8988T (cell line): ENCODE measurements at places on chromosomes 7 and 10.

DNA sequence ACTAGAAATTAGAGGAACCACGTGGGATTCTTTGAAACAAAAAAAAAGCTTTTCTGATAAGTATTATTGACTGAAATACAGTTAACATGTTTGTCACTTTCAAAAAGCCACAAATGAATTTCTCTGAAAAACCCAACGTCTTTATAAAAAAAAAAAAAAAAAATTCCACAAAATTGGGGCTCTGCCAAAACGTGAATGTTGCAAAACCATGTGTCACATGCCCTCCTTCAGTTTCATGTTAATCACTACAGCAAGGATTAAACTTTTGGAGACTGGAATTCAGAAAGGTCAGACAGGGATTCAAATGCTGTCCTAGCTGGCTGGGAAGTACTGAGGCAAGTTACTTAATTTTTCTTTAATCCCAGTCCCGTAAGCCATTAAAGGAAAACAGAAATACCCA, 278.0 kb upstream of the KLF14 start:
- DNase-seq, result no peak

- DNase-seq, result no peak
Observed at GRCh38 chr7:131008840-131009711, 275.1 kb upstream of the KLF14 start.

GRCh38 chr7:104914421-104914820, 99.6 kb upstream of the KMT2E start:
- DNase-seq, result no peak

- peak; percentile 21 for DNase-seq
Observed at GRCh38 chr10:88152728-88153133, 289.3 kb downstream of the PTEN start.

DNA sequence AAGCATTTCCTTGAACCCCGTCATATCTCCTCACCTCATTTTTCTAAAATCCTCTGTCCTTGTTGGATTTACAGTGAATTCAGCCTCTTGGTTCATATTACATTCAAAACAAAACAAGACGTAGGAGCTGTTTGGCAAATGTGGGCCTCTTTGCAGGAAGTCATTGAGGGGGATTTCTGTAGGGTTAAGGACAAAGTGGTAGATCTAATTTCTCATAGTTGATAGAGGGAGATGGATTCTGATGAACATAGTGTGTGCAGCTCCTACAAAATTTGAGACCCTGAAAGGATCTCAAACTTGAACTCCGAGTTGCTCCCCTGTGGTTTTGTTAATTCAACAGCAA, 682 bp downstream of the TBXAS1 start:
- DNase-seq, result no peak

DNA sequence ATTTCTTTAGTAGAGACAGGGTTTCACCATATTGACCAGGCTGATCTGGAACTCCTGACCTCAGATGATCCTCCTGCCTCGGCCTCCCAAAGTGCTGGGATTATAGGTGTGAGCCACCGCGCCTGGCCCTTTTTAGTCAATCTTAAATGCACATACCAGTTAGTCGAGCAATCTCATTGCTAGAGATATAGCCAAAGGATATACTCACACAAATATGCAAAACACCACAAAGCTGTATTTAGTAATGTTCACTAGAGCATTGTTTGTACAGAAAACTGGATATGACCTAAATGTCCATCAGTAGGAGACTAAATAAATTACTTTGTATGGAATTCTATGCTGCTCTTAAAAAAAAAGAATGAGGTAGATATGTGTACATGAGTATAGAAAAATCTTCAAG, 24.5 kb upstream of the IL6 start:
- no peak for DNase-seq

GRCh38 chr10:86348321-86349210, 18.0 kb downstream of the GRID1 start:
- no peak for DNase-seq
